Right kidney (tissue), 9 donors: ENCODE measurements at places on chromosomes 1 and 21.

DNA sequence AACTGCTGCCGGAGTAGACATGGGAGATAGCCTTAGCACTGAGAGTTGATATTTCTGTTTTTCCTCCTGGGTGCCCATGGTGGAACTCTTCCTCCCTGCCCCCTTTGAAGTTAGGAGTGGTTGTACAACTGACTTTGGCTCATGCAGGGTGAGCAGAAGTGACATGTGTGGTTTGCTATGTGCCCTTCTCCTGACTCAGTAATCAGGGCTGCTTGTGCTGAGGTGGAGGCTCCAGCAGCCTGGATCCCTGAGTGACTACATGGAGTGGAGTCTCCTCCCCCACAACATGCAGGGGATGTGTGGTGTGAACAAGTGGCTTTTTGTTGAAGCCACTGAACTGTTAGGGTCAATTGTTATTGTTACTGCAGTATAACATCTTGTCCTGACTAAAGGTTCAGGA lies 261.6 kb downstream of the CAMTA1 start:
- no peak for DNase-seq

- DNase-seq: no peak
Measured at GRCh38 chr1:102872526-102872925, 235.8 kb downstream of the COL11A1 start.

DNA sequence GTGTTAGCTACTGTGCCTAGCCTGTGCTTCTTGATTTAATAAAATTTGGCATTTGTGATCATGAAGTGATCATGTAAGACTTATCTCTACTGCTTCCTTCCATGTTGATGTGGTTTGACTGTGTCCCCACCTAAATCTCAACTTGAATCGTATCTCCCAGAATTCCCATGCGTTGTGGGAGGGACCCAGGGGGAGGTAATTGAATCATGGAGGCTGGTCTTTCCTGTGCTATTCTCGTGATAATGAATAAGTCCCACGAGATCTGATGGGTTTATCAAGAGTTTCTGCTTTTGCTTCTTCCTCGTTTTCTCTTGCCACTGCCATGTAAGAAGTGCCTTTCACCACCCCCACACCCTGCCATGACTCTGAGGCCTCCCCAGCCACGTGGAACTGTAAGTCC lies at the start of gene OVAAL:
Gene OVAAL (plus strand): TSS at position 301 of the 400 bp plus-strand sequence.
- no peak for DNase-seq

- DNase-seq: no peak
Measured at GRCh38 chr1:166902279-166902678, 26.2 kb upstream of the TADA1 start.

- DNase-seq: no peak
Measured at GRCh38 chr1:27576806-27577227, 27.1 kb downstream of the AHDC1 start.

GRCh38 chr1:53902235-53903138 lies 8.5 kb downstream of the DIO1 start:
- DNase-seq: no peak

DNA sequence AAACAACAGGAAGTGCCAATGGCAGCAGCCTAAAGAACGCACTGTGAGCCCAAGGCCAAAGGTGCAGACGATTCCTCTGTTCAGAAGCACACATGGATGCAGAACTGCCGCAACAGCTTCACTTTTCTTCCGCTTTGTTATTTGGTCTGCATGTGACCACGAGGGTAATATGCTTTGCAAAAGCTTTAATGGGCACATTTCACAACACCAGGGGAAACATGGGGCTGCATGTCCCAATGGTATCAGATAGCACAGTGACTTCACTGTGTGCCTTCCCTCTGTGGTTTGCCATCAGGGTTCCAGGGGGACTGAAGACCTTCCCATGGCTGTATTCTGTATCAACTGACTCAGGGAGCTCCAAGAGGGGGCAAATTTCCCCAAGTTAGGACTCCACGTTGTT lies 28.3 kb downstream of the THAP3 start:
- DNase-seq: no peak

DNA sequence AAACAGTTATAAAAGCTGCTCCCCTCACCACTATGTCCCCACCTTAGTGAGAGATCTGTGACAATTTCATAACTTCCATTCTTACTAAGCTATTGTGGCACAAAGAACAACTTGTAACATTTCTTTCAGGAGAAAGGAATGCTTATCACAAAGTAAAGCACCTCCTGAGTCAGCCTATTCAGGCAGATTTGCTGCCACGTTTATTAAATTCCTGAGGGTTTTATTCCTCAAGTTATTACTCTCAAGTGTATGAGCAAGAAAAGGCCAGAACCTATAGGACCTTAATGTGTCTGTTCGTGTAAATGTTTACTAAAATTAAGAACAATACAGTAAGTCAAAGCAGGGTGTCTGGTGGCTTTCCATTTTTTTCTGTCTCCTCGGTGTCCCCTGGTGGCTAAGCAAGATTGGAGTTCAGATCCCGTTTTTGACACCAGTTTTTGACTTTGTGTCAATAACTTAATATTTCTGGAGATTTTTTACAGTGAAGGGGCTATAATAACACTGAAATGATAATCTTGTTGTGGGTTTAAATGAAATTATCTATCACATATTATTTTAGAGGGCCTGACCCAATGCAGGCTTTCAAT lies 1539.6 kb downstream of the BRINP3 start:
- no peak for DNase-seq

- no peak for DNase-seq
Measured at GRCh38 chr1:219123036-219123435, 50.6 kb upstream of the LYPLAL1 start.

- no peak for DNase-seq
Measured at GRCh38 chr1:224548676-224549075, 67.4 kb upstream of the CNIH3 start.
